ENCODE measurements at places on chromosomes 6 and 20.

GRCh38 chr6:156175971-156176421 lies 601.2 kb upstream of the ARID1B start:
- DNase-seq, result no peak

DNA sequence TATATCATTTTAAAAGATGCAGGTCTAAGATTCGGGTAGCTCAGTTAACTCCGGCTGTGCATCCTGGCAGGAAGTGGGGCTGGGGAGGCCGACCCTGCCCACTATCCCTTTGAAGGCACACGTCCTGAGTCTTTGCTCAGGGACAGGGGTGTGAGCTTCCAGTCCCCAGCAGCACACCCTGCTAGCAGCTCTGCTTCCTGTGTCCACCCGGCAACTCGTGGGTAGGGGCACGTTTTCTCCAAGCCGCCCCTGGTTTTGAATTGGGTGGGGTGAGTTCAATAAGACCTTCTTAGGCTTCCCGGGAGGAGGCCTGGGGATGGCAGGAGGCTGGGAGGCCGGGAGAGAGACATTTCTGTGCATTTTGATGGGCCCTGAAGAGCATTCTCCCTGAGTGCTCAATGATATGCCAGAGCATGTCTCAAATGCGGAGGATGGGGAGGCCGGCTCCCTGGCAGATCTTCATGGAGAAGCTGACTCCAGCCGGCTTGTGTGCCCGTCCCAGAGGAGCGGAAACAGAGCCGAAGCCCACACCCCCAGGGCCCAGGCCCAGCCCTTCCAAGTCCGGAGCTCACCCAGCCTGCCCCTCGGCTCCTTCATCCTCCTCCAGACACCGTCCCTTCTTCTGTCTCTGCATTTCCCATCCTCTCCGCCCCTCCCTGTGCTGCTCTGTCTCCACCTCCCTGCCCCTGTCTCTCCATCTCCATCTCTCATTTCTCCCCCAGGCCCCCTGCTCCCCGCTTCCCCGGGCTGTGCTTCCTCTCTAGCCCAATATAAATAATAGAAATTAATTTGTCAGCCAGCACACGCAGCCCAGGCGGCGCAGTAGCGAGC lies 36.3 kb upstream of the ZFAND3 start:
- no peak for DNase-seq

DNA sequence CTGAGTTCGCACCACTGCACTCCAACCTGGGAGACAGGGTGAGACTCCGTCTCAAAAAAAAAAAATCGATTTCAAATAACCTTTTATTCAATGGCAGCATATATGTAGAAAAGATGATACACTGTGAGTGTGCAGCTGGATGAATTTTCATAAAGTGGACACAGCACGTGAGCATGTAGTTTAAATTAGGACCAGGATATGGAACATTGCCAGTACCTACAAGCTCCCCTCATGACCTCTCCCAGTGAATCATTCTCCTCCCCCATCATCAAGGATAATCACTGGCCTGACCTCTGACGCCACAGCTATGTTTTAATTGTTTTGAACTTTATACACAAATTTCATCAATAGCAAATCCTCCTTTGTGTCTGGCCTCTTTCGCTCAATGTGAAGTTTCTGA lies 53.8 kb upstream of the HDAC2 start:
- DNase-seq, result no peak

GRCh38 chr6:19772891-19773290 lies 64.3 kb upstream of the ID4 start:
- DNase-seq, result no peak

DNA sequence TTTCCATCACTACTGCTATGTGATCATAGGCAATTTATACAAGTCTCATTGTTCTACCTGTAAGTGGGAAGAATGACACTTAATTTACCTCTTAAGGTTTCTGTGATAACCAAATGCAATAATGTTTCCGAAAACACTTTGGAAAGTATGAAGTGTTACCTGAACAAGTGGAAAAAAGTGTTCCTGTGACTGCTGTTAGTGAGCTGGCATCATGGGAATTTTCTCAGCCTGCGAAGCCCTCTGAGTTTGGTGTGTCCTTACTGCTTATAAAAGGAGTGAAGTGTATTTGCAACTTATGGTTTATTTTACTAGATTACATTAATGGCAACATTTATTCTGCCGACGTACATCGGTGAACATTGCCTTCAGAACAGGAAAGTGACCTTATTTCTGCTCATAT lies 133.0 kb downstream of the AKAP7 start:
- no peak for DNase-seq

GRCh38 chr20:23225407-23226060 lies 125.1 kb upstream of the NXT1 start:
- peak; percentile 22 for DNase-seq

DNA sequence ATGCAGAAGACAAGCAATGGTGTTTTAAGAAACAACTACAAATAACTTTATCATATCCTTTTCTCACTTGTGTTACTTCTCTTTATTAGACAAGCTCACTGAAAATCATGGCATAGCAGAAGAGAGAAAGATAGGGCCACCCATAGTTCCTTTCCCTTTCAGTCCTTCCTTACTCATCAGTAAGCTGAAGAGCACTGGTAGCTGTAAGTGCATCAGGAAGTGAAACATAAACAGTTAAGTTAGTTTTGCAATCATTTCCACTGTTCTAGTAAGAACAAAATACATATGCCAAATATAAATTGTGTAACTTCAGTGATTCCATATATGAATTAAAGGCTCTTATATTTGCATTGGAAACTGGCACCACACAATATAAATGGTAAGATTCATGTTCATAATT lies 220.1 kb downstream of the HACE1 start:
- no peak for DNase-seq

GRCh38 chr6:128018821-128019220 lies 118.0 kb upstream of the THEMIS start:
- DNase-seq, result no peak

Data from stimulated activated effector memory CD8-positive, alpha-beta T cell treated with anti-CD3 and anti-CD28 coated beads, Interleukin-12 subunit alpha, Interleukin-12 subunit beta, amount 100 ng/mL, for 72 hours (primary cell).